HTR-8/SVneo (cell line): ENCODE measurements at places on chromosomes 2 and 18.
A peak's percentile ranks its signal among the peaks of the same experiment; 100 is the strongest.

DNA sequence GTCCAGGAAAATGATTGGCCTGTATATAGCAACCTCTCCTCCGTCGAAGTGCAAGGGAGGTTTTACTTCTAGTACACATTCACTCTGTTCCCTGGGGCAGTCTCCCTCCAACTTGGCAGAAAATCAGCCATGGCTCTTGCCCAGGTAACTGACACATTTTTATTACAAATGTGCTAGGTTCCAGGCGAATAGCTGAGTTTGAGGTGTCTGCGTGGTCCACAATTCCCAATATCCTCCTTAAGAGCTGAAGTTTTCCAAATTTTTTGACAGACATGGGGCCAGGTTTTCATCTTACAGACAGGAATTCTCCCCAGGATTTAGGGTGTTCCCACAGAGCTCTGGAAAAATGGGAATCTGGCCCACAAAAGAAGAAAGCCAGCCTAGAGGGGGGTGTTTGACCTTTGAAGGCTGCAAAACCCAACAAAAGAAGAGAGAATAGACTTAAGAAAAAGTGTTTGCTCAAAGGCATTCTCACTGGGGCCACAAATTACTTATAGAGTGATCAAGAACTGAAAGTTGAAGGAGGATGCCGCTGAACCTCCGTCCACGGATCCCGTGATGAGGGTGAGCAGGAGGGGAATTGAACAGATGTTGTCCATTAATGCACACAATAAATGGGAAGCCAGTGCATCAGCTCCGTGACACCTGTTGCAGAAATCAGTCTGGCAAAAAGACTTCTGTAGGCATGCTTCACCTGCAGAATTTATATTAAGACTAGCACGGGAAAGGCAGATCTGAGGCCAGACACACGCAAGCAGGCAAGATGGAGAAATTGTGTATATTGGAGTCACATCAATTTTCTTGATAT lies 242.3 kb upstream of the COPS8 start:
- DNase-seq = no peak

GRCh38 chr2:237739101-237739500 lies 59.5 kb upstream of the RBM44 start:
- no peak for DNase-seq

GRCh38 chr2:214587442-214587841 lies 176.6 kb downstream of the VWC2L start:
- no peak for DNase-seq

- no peak for DNase-seq
These were observed 286.8 kb upstream of the TRIB2 start for GRCh38 chr2:12429779-12430406.

DNA sequence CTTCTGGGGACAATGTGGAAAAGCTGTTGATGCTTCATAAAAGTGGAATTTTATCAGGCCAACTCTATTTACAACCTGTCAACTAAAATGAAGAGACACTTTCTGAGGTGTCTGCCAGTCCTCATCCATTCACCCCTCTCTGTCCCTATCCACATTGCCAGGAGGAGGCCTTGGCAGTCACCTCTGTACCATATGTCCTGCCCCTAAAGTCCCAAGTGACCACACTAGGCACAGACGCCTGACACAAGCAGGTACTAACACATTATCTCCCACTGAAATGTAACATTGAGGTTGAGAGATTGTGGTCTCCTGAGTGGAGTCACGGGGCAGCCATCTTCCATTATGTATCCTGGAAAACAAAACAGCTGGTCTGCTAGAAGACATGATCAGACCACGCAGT lies 71.4 kb downstream of the OSBPL1A start:
- DNase-seq = no peak

- peak; percentile 43 for DNase-seq
These were observed 21.5 kb upstream of the MFSD2B start for GRCh38 chr2:23988371-23988770.

DNA sequence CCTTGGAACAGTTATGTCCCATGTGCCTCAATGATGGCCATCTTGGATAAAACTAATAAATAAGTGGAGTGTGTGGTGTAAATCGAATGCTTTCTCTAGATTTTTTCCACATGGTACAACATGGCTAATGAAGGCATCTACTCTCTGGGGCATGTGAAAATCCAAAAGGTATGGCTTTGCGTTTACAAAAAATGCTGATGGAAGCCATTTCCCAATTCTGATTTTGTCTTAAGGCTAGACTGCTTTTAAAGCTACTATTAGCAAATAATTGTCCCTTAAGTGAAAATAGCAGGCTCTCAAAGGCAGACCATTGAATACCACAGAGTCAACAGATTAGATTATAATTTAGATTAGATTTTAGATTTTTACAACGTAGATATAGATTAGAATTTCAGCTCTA lies 183.7 kb downstream of the LRRTM1 start:
- DNase-seq = no peak

GRCh38 chr2:204026294-204026693 lies 89.7 kb downstream of the ICOS start:
- no peak for DNase-seq

- no peak for DNase-seq
These were observed 10.2 kb downstream of the NAGK start for GRCh38 chr2:71078624-71079023.

DNA sequence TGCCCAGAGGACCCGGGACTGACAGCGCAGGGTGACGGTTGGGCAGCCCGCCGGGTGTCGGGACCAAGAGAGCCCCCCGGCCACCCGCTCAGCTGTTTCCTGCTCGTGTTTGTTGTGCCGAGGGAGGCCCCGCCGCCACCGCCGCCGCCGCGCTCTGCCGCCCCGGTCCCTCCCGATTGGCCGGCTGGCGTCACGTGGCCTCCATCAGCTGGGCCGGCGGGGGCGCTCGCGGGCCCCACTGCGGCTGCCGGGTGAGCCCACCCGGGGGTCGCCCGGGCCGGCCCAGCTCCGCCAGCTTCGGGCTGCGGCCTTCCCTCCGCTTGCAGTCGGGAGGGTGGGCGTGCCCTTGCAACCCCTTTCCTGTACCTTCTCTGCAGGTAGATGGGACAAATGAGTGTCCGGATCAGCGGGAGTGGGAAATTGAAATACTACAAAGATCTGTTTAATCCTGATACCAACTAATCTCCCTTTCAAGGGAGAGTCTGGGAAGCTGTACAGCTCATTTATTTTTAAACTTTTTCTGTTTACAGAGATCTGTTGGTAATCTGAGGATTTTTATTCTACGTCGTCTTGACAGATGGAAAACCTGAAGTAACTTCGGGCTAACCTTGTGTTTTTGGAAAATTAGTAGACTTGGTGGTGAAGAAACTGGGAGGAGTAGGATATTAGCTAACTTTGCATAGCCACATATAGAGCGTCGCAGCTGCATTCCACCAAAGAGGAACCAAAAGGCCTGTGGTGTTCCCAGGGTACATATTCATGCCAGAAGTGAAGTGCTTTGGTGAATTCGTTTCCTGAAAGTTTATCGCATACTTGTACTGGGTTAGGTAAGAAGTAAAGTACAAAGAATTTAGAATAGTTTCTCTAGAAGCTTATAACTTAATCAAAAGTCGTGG lies 1.2 kb downstream of the YPEL5 start:
- DNase-seq = peak; percentile 83

DNA sequence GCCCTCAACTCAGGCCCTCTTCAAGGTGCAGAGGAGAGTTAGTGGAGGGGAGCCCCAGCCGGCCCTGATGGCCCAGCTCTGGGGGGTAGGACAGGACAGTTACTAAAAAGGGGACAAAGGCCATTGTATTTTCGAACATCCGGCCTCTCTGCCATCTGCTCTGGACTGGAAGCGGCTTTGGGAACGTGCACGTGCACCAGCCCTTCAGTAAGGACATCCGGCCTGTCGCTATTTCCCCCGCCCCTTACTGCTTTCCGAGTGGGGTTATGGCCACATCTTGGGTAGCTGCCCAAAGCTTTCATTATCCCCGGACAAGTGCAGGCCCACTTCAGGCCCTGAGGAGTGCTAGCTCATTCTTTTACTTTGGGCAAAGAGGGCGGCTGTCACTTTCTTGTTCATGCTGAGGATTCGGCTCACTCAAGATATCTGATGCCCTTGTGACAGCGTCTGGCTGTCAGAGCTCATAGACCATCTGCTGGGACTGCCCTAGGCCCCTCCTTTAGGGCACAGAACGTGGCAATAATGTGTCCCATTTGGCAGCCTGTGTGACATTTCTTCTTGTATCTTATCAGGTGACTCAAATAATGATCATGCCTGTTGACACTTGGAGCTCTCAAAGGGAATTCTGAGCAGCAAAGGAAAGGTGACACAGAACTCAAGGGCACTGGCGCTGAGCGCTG lies 17.5 kb downstream of the SLC4A3 start:
- DNase-seq = no peak

GRCh38 chr2:157506586-157506985 lies 62.7 kb upstream of the CYTIP start:
- no peak for DNase-seq

- no peak for DNase-seq
These were observed 143.9 kb upstream of the CREB1 start for GRCh38 chr2:207385903-207386302.

DNA sequence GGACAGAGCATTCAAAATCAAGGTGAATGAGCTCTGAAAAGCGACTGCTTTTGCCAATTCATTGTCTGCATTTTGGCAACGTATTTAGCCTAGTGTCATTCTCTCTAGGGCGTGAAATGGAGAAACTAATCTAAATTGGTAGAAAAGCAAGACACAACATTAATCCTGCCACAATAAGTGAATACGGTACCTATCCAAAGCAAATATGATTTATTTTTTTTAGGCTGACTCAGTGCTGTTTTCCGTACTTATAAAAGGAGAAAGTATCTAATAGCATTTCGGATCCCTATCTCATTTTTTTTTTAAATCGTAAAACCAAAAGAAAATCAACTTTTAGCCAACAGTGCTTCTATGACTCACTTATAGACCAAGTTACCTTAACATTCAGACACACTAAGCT lies 672.5 kb downstream of the LRP1B start:
- DNase-seq = no peak

- DNase-seq = no peak
These were observed 168.3 kb downstream of the OTX1 start for GRCh38 chr2:63218800-63219526.

- no peak for DNase-seq
These were observed 106.9 kb upstream of the CD302 start for GRCh38 chr2:159904959-159905305.

GRCh38 chr2:219851801-219852481 lies 224.5 kb downstream of the SLC4A3 start:
- DNase-seq = peak; percentile 25

GRCh38 chr2:136376211-136376610 lies 258.3 kb upstream of the CXCR4 start:
- DNase-seq = no peak

DNA sequence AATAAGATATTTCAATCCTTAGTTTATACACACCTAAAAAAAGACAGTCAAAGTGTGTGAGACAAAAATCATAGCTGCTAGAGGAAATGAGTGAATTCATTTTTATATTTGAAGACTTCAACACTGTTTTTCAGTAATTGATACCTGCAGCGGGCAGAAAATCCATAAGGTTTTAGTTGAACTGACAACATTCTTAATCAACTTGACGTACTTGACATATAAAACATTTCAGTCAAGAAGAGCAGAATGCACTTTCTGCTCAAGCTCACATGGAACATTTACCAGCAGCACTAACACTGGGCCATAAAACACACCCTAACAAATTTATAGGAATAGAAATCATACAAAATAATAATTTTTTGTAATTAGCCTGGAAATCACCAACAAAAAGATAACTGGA lies 959.6 kb upstream of the SOX11 start:
- DNase-seq = no peak

GRCh38 chr18:75896865-75897264 lies 469.4 kb upstream of the SMIM21 start:
- no peak for DNase-seq

GRCh38 chr2:119852214-119852613 lies 92.5 kb downstream of the PTPN4 start:
- DNase-seq = no peak

- DNase-seq = no peak
These were observed 249.9 kb downstream of the SH3BP4 start for GRCh38 chr2:235201756-235202155.

DNA sequence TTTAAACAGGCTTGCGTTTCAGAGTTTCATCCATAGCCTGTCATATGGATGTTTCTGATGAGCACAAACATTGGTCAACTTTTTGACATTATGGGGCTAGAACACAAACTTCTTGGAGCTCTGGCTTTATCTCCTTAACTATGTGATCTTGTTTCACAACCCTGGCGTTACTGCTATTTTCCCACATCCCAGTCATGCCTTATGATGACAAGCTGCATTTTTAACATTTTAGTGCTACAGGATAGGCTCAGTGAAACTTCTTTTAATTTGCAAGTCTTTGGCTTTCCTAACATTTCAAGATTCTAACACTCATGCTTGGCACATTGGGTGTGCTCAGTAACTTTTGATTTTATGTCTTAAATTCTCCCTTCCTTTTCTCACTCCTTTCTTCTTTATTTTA lies 21.0 kb upstream of the PDE1A start:
- peak; percentile 11 for DNase-seq

GRCh38 chr18:76697441-76697901 lies 124.9 kb upstream of the ZNF236 start:
- DNase-seq = no peak

- no peak for DNase-seq
These were observed 103.7 kb downstream of the RBMS1 start for GRCh38 chr2:160389875-160390274.

- peak; percentile 57 for DNase-seq
These were observed 82.8 kb upstream of the SEC11C start for GRCh38 chr18:59056706-59057492.

GRCh38 chr2:85666016-85666415 lies 2.0 kb downstream of the SFTPB start:
- no peak for DNase-seq

DNA sequence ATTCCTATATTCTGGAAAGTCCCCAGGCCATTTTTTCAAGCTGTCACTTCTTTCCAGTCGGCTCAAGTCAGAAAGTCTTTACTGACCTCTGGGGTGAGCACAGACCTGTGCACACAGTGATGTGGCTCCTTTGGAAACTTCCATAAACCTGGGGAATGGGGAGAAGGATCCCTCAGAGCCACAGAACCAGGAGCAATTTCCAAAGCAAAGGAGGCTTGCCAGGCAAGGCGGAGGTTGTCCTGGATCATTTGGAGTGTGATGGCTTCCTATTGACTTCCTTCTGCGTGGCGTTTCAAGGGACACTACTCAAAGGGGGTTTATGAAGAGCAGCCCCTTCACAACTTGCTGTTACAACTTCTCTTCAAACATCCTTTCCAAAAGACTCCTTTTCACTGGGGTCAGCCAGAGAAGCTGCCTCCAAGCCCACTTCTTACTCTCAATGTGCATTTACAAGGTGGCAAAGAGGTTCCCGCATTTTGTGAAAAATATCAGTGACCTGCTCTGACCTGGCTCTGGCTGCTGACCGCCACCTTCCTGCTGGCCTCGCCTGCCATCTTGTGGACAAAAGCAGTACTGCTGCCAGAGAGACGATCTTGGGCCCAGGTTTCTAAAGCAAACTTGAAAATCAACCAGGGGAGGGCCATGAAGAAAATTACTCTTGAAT lies 18.2 kb upstream of the TMEM247 start:
- peak; percentile 71 for DNase-seq

DNA sequence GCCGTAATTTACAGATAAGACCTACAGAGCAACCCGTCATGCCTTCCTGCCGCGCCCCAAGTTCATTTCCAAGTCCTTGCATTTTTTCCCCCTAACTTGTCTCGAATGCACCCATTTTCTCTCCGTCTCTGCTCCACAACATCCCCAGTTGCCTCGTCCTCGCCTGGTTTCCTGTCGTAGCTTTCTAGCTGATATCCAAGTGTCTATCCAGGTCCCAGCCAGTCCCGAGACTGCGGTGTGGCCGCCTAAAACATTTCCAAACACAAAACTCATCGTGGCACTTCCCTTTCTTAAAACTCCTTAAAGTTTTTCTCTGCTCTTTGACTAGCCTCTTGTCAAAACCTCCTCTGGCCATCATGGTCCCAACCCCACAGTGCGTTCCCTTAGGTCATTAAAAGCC lies 1.2 kb upstream of the BARD1 start:
- DNase-seq = no peak
